ENCODE measurements at places on chromosomes 2 and 18.

- no peak for DNase-seq
These were observed 122.6 kb upstream of the UGP2 start for GRCh38 chr2:63719052-63719451.

DNA sequence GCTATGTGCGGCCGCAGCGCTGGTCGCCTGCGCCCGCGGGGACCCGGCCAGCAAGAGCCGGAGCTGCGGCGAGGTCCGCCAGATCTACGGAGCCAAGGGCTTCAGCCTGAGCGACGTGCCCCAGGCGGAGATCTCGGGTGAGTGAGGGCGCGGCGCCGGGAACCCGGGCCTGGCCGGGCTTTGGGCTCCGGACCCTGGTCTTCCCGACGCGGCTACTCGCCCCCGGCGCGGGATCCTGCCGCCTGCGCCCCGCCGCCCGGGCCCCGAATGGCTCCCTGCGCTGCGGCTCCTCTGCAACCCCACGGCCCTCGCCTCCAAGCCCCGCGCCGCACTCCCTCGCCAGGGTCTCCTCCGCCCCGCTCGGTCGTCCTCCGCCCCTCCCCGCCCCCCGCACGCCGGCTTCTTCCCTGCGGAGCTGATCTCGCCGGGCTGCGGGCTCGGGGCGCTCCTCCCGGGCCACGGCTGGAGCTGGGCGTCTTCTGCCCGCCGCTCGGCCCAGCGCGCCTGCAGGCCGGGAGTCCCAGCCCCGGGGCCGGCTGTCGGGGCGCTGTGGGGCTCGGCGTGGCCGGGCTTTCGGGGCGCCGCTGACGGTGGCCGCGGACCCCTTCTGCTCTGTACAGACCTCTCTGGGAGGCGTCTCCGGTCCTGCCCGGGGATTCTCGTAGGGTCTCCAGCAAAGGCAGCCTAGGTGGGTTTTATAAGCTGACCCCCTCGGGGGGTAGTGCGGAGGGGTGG lies 652 bp downstream of the GPC1 start:
- no peak for DNase-seq

GRCh38 chr2:20561637-20562454 lies 89.1 kb downstream of the HS1BP3 start:
- no peak for DNase-seq

GRCh38 chr2:109727929-109728447 lies 66.1 kb upstream of the RGPD5 start:
- DNase-seq: no peak

GRCh38 chr2:109340381-109340780 lies 211.4 kb downstream of the SH3RF3 start:
- DNase-seq: no peak
